DMS79 treated with DMSO at 0.1 percent for 48 hours (cell line): ENCODE measurements at places on chromosomes 12 and 14.
A peak's percentile ranks its signal among the peaks of the same experiment; 100 is the strongest.

- DNase-seq, result no peak
These were observed 98.8 kb downstream of the B4GALNT3 start for GRCh38 chr12:558580-558979.

GRCh38 chr12:61765926-61766325, 494.3 kb upstream of the USP15 start:
- DNase-seq, result no peak

GRCh38 chr12:26696048-26696612, 136.9 kb downstream of the ITPR2 start:
- no peak for DNase-seq

DNA sequence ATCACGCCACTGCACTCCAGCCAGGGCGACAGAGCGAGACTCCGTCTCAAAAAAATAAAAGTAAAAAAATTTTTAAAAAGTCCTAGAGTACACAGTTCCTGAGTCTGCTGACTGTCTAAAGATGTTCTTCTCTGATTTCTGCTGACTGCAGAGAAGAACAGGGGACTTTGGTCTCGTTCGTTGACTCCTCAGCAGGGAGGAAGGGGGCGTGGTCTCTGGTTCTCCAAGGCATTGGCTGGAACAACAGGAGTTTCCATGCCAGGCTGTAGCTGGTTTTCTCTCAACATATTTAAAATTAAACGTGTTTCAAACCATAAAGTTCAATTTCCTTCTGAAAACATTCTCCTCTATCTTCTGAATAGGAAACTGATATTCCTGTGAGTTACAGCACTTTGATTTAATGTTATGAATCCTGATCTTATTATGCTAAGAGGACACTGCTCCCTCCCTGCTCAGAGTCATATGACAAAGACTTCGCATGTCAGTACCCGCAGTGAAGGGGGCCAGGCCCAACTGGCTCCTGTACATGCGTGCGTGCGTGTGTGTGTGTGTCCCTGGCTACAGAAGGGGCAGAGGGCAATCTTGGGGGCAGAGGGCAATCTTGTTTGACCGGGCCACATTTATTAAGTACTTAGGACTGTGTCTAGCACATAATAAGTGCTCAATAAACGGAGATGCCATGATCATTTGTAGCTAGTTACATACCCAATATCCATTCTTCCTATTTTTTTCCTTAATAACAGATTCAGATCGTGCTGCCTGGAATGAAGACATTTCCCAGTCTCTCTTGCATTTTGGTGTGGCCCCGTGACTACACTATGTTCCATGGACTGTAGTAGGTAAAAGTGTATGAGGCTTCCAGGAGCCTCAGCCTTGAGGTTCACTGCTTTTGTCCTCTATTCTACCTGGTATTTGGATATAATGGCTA, 16.5 kb upstream of the HNF1A start:
- DNase-seq, result no peak

DNA sequence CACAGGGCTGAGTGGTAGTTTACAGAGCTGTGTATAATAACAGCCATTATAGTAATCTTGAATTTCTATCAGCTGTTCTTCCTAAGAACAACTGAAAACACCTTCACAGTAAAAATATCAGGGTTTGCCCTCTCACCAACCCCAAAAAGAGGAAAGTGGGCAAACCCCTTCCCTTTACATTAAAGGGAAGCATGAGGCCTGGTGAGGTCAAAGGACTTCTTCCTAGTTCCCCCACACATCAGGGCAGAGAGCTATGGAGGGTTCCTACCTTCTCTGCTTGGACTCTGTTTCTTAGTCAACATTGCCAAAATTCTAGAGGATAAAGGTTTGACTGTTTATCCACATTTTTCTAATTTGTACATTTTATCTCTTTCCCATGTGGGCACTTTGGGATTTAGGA, 4.4 kb upstream of the RPAP3 start:
- no peak for DNase-seq

GRCh38 chr12:49866859-49867569, 24.1 kb upstream of the BCDIN3D start:
- DNase-seq, result peak; percentile 46

GRCh38 chr12:52873832-52874572, 25.2 kb upstream of the KRT78 start:
- DNase-seq, result peak; percentile 28

DNA sequence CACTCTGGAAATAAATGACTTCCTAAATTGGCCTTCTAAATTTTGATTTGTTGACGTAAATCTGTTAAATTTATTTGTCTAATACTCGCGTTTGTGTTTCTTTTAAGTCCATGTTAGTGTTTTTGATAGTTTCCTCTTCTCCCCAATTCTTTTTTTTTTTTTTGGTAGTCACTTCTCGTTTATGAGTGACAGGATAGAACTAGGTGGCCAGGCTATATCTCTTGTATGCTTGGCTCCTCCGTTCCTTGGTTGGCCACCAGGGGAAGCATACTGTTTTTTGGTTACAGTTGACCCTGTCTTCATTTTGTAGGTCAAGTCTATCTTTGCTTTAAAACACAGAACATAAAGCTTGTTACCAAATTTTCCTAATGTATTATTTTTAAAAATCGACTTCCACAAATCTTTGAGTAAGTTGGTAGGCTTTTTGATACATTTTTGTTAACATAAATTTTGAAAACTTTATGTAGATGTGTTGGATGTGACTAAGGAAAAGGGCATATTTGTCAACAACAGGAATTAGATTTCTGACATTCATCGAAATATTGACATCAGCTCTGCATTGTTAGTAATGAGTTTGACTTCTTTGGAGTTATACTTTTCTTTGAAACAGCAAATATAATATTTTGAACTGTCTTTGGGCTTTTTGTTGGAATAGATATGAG, 2.2 kb downstream of the RCOR1 start:
- DNase-seq, result peak; percentile 70

DNA sequence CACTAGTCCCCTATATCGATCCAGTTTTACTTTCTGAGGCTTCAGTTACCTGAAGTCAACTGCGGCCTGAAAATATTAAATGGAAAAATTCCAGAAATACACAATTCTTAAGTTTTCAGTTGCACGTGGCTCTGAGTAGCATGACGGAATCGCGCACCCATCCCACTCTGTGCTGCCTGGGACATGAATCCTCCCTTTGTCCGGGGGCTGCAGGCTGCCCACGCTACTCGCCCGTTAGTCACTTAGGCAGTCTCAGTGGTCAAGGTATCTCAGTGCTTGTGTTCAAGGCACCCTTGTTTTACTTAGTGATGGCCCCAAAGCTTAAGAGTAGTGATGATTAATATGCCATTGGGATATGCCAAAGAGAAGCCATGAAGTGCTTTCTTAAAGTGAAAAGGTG, 46.6 kb downstream of the LGMN start:
- no peak for DNase-seq

DNA sequence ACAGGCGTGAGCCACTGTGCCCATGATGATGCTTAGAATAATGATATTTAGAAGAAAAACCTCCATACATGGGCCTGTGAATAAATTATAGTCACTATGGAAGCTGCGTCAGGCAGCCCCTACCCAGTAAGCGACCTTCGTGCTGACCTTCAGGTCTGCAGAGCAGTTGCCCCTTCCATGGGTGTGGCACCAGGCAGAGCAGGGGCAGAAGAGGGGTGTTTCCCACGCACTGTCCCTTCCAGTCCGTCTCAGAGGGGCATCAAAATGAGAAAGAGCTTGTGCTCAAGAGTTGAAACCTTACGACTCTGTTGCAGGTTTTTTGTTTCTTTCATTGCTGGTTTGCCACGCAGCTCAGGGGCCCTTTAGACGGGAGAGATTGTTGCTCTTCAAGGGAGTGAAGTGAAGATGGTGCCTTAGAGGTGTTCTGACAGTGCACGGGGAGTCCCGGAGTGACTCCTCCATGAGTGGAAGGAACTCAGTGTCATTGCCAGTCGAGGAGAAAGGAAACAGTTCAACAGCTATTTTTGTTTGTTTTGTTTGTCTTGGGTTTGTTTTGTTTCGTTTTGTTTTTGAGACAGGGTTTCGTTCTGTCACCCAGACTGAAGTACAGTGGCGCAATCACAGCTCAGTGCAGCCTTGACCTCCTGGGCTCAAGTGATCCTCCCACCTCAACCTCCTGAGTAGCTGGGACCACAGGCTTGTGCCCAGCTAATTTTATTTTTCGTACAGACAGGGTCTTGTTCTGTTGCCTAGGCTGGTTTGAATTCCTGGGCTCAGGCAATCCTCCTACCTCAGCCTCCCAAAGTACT, 13.9 kb downstream of the CKB start:
- DNase-seq, result no peak

- DNase-seq, result no peak
These were observed 70.9 kb downstream of the PIK3C2G start for GRCh38 chr12:18332173-18332572.

GRCh38 chr12:98379106-98379505, 136.3 kb upstream of the TMPO start:
- no peak for DNase-seq

DNA sequence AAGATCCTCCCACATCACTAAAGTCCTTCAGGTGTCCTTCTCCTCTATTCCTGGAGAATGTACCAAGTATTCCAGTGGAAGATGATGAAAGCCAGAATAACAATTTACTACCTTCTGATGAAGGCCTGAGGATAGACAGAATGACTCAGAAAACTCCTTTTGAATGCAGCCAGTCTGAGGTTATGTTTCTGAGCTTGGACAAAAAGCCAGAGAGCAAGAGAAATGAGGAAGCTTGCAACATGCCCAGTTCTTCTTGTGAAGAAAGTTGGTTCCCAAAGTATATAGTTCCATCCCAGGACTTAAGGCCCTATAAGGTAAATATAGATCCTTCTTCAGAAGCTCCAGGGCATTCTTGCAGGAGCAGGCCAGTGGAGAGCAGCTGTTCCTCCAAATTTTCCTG, 54.6 kb upstream of the HELB start:
- no peak for DNase-seq

GRCh38 chr12:107655281-107656065, 30.1 kb upstream of the PWP1 start:
- no peak for DNase-seq

GRCh38 chr12:85147331-85147730, 111.2 kb downstream of the LRRIQ1 start:
- no peak for DNase-seq

DNA sequence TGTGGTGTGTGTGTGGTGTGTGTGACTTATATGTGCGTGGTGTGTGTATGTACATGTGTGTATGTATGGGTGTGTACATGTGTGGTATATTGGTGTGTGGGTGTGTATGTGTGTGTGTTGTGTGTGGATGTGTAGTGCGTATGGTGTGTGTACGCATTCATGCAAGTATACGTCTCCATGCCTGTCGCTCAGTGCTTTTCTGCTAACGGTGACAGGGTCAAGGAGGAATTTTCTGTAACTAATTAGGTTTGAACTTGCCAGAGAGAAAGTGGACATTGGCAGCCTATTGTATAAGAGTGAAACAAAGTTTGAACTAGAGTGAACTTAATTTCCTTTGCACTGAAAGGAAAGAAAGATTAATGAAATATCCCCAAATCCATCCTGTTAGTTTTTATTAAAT, 120.9 kb upstream of the GSC start:
- no peak for DNase-seq

DNA sequence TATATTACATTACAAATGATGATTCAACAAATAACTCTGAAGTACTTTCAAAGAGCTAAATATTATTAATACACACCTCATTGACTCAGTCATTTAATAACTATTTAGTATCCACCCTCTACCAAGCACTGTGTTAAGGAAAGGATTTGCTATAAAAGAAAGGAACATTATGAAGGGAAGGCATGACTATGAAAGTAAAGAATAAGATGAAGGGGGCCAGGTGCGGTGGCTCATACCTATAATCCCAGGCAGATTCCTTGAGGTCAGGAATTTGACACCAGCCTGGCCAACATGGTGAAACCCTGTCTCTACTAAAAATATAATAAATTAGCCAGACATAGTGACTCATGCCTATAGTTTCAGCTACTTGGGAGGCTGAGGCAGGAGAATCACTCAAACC, 107.9 kb downstream of the PLCZ1 start:
- DNase-seq, result no peak

DNA sequence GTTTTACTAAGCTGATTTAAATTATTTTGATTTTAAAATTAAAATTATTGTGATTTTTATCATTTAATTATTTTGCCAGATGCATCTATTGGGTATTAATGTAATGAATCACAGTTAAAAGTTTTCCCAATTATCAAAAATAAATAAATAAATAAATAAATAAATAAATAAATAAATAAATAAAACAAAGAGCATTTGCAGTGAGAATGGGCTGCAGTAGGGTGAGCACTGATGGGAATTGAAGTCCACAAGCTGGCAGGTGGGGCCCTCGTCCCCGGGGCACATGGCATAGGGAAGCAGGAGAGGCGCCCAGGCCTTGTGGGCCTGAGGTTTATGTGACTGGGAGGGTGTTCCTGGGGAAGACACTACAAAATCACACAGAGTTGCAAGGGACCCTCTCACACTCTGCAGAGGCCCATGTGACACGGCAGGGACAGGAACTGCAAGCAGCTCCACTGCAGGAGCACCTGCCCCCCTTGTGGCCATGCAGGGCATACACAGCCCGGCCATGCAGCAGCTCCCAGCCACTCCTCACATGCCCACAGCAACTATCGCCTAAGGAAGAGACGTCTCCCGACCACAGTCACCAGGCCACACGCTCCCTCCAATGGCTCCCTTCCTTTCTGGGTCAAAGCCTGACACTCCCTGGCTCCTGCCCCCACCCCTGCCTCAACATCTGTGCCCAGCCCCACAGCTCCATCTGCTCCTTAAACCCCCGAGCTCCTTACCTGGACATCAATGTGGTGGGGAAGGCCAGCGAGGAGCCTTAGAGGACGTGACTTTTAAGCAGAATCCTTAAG, 256.3 kb upstream of the SFSWAP start:
- DNase-seq, result no peak

DNA sequence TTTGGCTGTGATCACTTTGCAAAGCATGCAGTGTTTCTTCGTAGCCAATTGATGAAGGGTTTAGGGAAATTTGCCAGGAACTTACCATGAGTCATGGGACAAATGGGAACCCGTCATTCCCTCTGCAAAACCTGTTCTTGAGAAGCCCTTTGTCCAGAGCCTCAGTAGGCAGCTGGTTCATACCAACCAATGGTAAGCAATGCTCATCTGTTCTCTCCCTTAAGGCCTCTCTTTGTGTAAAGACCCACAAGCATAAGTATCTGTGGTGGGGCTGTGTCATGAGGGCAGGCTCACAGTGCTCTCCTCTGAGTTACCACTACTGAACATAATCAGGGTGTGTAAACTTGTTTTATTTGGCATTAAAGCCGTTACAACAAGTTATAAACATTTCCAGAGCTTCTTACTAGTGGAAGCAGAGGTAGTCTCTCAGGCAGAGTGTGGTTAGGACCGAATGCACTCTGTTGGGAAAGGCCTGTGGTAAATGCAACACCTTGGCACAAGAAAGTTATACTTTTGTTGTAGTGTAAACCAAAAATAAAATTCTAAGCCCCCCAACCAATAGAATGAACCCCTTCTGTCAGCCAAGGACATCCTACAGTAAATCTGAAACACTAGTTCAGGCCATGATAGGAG, 119.8 kb downstream of the SINHCAF start:
- DNase-seq, result peak; percentile 13

- no peak for DNase-seq
These were observed 6.9 kb upstream of the BMP4 start for GRCh38 chr14:53963320-53964227.

DNA sequence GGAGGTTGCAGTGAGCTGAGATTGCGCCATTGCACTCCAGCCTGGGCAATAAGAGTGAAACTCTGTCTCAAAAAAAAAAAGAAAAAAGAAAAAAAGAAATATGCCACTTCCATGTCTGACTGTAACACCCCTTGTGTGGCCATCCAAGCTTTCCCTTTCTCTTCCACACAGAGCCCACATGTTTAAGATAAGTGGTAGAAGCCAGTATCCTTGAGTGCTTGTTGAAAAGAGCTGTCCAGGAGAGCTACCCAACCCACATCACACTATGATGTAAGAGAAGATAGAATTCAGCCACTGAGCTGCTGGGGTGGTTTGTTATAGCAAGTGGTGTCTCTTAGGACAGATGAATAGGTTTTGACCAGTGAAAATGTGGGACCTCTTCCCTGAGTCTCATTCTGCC, 82.1 kb downstream of the ZNF664 start:
- no peak for DNase-seq
